ENCODE measurements at places on chromosomes 4 and X.

DNA sequence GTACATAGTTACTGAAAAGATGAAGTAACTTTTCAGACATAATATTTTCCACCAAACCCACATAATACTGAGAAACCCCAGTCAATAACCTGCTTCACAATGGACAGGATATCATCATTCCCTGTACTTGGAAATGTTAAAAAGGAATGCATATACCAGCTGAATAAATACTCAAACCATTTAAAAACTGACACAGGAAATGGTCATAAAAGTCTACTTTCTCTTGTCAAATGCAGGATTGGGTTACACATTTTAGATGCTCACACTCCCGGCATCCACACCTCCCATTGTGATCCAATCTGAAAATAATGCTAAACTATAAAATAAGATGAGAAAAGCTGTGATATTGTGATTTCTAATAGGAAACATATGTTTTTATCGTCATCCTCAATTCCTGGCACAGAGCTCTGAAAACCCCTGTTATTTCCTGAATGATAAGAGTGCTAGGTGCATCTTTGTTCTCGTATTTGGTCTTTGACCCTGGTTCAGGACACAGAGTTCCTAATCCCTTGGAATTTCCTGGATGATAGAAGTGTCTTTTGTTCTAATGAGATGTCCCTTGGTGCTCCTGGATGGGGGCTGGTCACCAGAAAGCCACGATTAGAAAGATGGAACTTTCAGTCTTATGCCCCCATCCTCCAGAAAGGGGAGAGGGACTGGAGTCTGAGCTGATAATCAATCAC lies 821.3 kb downstream of the TRIML1 start:
- no peak for DNase-seq

GRCh38 chr4:8308856-8309771 lies 39.6 kb downstream of the HTRA3 start:
- DNase-seq: no peak

- DNase-seq: no peak
Measured at GRCh38 chr4:29900336-29900735, 819.8 kb upstream of the PCDH7 start.

DNA sequence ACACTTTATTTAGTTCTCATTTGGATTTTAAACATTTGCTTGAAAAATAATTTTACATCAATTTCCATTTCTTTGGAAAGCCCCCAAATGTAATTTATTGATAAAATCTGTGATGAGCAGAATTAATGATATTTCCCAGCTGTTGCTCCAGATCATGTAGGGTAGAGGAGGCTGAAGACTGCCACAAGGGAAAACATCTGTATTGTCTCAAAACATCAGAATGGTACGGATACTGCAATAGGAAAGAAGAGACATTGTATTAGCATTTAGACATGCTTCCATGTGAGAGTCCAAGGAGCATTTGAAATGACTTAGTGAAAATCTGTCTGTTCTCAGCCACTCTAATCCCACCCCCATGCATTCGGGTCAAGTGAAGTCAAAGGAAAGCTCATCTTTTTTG lies 14.4 kb downstream of the ADH1A start:
- DNase-seq: no peak

DNA sequence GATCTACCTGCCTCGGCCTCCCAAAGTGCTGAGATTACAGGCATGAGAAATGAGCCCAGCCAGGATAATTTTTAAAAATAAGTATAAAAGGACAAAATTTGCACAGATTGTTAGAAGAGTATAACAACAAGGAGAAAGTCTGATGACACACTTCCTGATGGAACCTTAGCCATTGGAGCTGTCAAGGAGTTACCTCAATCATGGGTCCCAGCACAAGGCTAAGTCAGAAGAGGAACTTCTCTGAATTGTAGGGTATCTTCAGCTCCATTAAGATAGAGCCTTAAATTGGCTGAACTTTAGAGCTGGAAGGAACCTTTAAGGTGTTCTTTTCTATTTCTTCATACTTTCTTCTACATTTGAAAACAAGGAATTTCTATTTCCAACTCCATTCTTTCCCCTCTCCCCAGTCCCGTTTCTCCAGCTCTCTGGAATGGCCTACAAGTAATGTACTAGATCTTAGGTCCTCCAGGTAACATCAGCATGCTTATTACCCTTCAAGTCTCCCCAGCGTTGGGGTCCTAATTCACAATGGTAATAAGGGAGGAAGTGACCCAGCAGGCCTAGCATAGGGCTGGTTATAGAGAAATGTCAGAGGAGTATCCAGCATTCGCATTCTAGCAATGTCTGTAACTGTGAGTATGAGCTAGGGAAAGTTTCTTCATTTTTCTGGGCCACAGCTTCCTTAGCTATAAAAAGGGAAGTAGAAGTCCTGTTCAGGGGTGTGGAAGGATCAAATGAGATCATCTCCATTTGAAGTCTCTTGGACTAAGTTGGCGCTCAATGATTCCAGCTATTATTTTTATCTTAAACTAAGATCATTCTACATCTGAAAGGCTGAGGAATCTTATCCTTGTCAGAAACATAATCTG lies 18.5 kb upstream of the RBPJ start:
- no peak for DNase-seq

- DNase-seq: no peak
Measured at GRCh38 chr4:26073886-26074560, 160.0 kb downstream of the SMIM20 start.

DNA sequence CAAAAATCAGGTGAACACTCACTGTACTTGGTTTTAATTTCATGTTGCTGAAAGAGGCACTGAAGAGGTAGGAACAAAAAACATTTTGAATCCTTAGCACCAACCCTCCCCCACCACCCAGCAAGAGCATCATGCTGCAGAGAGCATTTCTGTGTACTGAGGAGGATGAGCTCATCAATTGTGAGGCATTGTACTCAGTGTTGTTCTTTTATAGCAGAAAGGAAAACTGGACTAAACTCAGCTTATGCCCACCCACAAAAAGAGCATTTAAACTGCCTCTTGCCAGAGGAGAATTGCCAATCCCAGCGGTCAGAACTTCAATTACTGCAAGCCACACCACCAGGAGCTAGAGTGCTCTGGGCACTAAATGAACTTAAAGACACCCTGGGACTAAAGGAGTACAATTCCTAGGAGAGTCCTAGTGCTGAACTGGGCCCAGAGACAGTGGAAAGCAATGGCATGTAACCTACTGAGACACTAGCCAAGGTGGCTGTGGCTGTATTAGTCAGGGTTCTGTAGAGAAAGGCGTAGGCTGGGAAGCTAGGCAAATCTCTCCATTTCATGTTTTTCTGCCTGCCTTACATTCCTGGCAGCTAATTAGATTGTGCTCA lies 280.7 kb upstream of the KLHL4 start:
- no peak for DNase-seq

DNA sequence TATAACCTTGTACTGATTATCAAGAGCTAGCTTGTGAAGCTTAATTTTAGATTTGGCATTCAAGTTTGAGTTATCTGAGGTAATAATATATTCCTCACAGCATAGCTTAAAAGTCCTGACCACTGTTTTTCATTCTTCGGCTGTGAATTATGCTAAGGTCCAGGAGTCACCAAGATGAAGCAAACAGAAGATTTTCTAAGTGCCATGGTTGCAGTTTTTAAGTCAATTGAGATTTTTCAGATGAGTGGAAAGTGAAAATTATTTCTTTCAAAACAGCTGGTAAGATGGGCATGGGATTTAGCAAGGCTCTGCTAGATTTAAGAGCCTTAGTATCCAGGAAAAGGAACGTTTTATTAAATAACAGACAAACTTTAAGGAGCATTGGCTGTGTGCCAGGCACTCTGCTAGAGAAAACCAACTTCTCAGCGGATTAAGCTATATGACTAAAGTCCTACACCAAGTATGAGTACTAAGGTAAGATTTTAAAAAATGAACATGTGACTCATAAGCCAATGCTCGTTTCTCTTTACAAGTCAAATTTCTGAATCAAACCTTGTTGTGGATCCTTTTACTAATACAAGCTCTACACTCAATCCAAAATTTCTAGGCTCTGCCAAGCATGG lies 149.9 kb upstream of the IL15 start:
- no peak for DNase-seq

DNA sequence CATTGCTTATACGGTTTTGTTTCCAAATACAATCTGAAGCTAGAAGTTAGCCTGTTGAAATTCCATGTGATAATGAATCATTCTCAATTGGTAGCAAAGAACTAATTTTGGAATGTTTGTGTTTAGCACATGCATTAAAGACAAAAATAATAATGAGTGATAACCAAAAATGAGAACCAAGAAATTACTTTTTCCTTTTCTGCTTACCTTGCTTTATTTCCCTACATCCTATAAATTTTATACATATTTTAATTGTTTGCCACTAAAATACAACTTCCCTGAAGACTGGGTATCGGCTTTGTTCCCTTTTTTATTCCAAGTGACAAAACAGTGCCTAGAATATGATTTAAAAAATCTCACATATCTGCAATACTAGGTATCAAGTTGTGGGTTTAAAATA lies 203.8 kb upstream of the TACR3 start:
- DNase-seq: no peak

All from activated T-helper 9 cell treated with anti-CD3 and anti-CD28 coated beads, Interleukin-2, amount 50 U/mL, for 16 hours (primary cell).